ENCODE measurements at places on chromosomes 6 and 20.

DNA sequence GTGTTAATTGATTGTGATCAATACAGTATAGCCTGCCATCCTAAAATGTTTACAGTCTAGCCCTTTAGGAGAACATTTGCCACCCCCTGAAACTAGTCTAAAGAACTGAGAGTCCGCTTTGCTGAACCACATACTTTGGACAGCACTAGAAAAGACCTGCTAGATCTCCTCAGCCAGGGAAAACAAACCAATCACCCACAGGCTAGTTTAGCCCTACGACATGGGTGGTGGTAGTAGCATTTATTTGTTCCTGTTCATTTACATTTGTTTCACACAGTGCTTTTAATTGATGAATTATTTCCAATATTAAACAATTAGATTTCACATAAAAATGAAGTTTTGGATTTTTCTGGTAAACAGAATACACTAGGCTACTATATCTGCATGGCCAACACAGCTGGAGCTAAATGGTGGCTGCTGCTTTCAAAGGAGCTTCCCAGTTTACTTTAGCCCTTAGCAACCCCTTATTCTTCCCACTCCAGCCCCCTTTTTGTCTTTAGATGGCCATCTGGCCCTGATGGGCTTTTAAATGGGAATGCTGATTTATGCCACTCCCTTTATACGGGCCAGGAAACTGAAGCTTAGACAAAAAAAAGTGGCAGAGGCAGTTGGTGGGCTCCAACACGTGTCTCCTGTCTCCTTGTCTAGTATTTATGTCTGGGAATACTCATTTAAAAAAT, 72.4 kb downstream of the ADGRG6 start:
- no peak for DNase-seq

DNA sequence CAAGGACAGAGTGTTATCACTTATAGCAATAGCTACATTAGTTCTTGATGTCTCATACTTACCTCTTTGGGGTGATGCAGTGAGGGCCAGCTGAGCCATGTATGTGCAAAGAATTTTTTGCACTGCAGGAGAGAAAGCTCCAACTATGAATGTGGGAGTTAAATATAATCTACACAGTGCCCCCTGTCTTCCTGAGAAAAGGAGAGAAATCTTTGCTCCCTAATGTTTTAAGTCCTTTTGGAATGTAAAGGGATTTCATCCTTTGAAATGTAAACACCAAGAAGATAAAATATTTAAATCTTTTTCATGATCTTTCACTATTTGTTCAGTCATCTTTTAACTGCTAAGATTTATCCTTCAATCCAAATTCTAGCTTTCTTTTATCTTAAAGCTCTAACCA, 822.1 kb downstream of the TENT5A start:
- no peak for DNase-seq

DNA sequence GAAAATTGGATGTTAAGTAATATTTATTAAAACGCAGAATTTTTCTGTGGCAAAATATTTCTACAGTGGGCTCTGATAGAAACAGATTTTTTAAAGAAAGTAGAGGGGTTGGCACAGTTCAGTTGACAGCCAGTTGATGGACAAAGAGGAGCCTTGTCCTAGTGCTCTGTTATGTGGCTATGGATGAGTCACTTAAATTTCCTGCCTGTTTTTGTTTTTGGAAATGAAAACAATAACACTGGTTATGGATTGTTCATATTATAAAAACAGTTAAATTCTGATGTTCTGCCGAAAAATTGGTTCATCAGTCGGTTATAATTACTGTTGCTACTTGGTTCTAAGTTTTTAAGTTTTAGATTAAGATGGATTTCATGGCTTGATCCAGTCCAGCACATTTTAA, 42.8 kb downstream of the MYO6 start:
- DNase-seq: no peak

DNA sequence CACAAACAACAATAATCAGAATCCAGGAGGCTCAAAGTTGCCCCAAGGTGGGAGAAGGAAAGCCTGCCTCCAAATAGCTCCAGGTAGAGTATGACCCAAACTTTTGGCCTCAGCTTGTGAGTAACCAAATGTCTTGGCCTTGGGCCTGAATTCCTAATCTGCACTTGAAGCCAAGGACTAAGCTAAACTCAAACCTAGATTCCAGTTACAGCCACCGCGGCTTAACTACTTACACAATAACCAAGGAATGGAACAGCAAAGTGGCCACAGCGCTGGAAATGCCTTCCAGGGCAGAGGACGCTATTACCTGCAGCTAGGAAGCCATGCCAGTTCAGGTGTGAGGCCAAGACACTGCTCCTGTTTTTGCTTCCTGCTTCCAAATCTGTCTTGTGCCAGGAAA, 4.6 kb downstream of the NINL start:
- DNase-seq: peak; percentile 76

DNA sequence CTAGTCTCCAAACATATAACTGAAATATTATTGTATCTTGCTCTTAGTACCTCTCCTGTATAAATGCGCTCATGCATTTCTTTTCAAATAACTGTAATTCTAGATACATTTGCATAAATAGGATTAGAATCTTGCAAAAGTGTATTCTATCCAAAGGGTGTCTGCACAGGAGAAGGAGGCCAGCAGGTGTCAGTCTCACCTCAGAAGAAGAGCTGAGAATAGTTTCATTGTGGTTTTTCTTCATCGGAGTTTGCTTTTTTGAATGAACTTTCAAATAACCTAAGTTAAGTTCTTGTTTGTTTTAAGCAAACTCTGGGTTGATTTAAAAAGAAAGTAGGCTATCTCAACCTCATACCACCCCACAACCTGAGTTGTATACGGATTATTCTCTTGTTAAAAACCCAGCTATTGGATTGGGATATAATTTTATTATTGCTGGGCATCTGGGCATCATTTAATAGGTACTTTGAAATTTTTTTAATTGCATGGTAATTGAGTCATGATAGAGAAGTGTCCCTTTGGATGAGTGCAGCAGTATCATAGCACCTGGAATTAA, 125.0 kb upstream of the MLIP start:
- DNase-seq: peak; percentile 62

- DNase-seq: no peak
Measured at GRCh38 chr20:20525756-20526155, 157.9 kb downstream of the INSM1 start.

GRCh38 chr6:143676437-143677045, 1.2 kb upstream of the PHACTR2 start:
- no peak for DNase-seq

GRCh38 chr6:70520575-70520974, 46.2 kb upstream of the SDHAF4 start:
- DNase-seq: peak; percentile 27

DNA sequence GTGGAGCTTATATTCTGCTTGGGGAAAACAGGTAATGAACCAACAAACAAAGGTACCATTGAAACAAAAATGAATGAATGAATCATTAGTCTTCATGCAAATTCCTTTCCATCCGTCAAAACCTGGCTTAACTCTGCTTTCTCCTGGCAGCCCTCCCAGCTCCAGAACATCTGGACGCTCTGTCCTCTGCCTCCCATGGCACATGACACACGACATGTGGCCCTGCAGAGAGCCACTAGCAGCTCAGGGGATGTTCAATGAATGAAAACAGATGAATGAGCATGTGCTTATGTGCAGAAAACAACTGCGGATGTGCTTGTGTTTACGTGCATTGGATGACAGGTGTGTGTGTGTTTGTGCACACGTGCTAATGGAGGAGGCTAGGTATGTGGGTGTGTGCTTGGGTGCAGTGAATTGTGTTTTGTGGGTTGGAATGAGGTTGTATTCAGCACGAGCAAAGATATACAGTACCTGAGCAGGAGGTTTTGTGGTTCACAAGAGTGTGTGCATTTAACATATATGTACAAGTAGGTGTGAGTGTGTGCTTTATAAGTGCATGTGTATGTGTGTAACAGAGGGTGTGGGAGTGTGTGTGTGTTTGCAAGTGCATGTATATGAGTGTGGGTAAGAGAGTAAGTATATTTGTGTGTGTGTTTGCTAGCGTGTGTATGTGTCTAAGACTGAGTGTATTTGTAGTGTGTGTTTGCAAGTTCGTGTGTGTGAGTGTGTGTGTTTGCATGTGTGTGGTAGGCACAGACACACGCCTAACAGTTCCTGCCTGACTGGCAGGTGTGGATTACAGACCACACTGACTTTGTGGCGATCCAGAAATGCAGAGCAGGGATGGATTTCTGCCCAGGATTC, 374.1 kb upstream of the SULF2 start:
- DNase-seq: no peak

- peak; percentile 87 for DNase-seq
Measured at GRCh38 chr6:158853072-158853879, 34.1 kb upstream of the EZR start.

GRCh38 chr20:37895166-37895565, 7.8 kb upstream of the VSTM2L start:
- DNase-seq: no peak

GRCh38 chr6:138007014-138007472, 100.2 kb downstream of the PERP start:
- peak; percentile 21 for DNase-seq

DNA sequence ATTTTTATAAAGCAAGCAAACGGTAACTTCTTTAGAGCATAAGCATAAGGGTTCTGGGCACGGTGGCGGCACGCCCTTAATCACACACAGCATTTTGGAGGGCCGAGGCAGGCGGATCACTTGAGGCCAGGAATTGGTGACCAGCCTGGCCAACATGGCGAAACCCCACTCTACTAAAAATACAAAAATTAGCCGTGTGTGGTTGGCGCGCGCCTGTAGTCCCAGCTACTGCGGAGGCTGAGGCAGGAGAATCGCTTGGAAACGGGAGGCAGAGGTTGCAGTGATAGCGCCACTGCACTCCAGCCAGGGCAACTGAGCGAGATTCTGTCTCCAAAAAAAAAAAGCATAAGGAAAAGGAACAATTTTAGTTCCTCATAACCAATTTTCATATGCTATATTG, 2.6 kb downstream of the SENP6 start:
- no peak for DNase-seq

DNA sequence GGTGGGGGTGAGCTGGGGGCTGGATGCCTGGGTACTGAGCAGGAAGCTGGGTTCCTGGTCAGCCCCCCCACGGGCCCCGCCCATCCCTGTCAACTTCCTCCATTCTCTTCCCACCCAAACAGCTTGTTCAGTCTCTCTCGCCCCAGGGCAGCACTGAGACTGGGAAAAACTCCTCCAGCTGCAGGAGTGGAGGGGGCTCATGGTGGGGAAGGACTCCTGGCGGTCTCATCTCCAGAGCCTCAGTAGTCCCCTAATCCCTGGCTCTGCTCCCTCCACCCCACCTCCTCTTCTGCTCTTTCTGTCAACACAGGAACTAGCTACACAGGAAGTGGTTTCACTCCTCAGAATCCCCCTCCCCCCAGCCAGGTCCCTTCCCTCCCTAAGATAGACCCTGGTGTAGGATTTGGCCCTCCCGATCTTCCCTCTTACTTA, at the start of gene GPSM3:
Gene GPSM3, minus strand, starts transcription at position 36 of the 432 bp plus-strand sequence. CDS start 130 bp downstream, outside the sequence.
- peak; percentile 78 for DNase-seq

DNA sequence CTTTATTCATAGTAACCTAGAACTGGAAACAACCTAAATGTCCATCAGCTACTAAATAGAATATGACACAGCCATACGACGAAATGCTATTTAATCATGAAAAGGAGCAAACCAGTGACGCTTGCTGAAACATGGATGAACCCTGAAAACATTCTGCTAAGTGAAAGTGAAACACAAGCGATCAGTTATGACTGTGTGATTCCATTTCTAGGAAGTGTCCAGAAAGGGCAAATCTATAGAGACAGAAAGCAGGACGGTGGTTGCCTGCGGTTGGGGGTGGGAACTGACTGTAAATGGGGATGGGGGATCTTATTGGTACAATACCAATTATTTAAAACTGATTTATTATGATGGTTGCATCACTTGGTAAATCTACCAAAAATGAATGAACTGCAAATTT, 126.8 kb downstream of the IPCEF1 start:
- DNase-seq: no peak

DNA sequence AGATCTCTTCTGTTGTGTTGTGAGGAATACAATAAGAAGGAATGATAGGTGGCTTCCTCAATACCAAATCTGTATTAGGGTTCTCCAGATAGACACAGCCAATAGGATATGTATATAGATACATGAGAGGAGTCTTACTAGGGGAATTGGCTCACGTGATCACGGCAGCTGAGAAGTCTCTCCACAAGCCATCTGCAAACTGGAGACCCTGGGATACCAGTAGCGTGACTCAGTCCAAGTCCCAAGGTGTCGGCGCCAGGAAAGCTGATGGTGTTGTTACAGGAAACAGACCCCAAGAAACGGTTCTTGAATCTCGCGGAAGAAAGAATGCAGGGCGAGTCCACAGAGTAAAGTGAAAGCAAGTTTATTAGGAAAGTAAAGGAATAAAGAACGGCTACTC, 61.4 kb downstream of the SYTL3 start:
- DNase-seq: peak; percentile 83

- DNase-seq: no peak
Measured at GRCh38 chr6:144361016-144361415, 75.9 kb downstream of the UTRN start.

- DNase-seq: no peak
Measured at GRCh38 chr6:144715344-144715743, 430.2 kb downstream of the UTRN start.

DNA sequence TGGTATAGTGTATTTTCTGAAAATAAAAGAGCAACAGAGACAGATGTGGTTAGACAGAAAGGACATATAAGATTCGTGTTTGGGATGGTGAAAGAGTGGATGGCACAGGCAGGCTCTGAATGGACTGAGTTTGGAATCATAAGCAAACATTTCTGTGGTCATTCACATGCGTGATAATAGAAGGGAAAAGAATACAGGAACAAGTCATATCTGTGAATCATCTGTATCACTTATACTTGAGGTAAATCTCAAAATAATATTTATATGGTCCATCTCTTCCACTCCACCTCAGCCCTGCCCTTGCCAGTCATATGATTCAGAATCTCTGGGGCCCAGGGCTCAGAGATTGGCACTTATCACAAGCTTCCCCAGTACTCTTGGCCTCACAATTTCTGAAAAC, 535.1 kb downstream of the BCKDHB start:
- DNase-seq: no peak

DNA sequence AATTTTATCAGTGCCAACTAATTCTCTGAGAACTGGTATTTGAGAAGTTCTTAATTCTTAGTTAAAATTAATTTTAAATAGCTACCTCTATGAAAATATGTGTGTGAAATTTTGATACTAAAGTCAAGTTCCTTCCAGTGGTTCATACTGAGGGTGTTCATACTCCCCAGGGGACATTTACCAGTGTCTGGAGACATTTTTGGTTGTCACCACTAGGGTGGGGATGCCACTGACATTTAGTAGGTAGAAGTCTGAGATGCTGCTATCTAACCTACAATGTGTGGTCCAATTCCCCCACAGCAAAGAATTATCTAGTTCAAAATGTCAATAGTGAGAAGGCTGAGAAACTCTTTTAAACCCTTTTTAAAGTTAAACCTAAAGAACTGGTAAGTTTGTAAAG, 463.8 kb downstream of the ADGRB3 start:
- no peak for DNase-seq

GRCh38 chr6:16092140-16092539, 36.7 kb upstream of the MYLIP start:
- DNase-seq: no peak

GRCh38 chr6:82775361-82775760, 290.3 kb downstream of the UBE3D start:
- DNase-seq: no peak

DNA sequence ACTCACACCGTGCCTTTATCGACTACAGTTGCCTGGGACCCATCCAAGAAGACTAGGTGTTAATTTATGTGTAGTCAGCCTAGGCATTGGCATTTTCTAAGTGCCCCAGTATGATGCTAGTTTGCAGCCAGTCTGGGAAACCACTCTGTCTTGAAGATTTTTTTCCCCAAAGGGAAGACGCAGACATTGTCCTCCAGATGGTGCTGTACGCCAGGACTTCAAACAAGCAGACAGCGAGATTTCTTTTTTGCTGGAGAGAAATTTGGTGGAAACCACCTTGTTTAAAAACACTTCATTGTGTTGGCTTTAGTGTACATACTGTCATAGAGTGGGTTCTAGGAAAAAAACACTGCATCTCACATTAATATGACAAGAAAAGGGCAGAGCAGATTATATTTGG, 30.0 kb downstream of the ALDH5A1 start:
- peak; percentile 62 for DNase-seq

Measured in lung (tissue), 17 donors.